ENCODE measurements at places on chromosomes 5 and 9.

DNA sequence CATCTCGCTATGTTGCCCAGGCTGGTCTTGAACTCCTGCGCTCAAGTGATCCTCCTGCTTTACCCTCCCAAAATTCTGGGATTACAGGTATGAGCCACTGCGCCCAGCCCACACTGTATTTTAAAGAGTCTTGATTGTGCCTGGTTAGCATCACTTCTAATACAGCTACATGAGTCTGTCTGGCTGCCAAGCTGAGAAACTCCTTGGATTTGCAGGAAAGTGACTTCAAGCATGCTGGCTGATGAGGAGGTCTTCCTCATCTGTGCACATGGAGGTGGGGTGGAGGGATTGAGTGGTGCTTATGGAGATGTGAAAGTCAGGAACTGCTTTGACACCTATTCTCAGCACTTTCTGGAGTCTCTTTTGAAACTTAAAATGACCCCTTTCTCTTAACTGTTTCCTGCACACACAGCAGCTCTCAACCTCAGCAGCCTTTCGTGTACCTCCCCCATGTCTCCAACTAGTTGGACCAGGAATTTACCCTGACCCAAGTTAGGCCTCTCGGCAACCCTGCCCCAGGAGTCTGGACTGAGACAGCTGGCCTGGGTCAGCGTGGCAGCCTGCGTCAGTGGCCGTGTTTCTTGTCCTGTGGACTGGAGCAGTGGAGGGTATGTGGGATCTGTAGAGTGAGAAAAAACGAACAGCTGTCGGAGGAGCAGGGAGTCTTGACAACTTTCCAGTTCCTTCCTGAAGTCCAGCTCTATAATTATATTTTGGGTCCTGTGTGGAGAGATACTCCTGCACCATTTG lies 72.5 kb downstream of the ACER2 start:
- DNase-seq: no peak

DNA sequence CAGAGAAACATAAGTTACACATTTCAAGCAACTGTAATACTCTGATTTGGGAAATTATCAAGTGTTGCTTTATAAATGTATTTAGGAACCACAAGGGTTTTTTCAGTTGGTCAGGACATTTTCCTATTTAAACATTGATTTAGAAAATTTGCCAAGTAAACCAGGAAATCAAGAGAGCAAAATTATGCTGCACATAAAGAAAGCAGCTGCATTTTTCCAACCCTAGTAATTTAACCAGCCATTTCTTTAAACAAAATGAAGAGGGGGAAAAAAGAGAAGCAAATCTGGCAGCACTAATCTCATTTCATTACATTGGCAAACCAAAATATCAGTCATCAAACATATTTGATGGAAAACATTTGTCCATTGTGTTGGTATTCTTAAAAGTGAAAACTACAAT lies 271.4 kb downstream of the TLE1 start:
- DNase-seq: no peak

DNA sequence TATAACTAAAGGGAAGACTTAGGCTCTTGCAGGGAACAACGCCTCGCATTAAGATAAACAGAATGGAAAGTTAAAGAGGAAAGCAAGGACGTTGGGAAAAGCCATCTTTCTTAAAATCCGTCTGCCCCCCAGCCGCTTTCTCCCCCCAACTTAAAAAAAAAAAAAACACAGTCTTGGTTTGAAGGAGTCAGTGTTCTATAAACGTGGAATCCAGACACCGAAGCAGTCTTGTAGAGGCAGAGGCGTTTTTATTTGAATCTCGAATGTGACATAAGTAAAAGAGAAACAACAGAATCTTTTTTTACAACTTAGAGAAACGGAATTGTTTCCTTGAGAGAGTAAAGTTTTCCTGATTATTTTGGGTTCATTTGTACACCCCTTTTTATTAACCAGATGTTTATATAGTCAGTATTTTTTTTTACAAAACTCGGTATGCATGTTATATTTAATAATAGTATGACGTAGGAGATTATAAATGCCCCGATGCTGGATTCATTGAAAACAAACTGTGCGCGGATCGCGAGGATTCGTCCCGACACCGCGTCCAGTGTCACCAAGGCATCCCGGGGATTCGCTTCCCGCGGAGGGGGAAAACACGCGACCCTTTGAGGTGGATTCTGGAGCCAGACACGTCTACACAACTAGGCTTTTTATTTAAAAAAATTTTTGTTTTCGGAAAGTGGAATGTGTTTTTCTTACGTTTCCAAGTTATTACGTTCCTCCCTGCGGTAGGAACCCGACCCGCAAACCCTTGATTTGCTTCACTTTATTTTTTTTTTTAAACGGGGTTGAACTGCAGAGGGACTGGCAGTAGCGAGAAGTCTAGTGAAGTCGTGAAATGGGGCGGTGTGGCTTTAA lies 6.7 kb downstream of the PTCH1 start:
- DNase-seq: no peak

- DNase-seq: no peak
Observed at GRCh38 chr5:59098743-59099142, 515.9 kb downstream of the RAB3C start.

DNA sequence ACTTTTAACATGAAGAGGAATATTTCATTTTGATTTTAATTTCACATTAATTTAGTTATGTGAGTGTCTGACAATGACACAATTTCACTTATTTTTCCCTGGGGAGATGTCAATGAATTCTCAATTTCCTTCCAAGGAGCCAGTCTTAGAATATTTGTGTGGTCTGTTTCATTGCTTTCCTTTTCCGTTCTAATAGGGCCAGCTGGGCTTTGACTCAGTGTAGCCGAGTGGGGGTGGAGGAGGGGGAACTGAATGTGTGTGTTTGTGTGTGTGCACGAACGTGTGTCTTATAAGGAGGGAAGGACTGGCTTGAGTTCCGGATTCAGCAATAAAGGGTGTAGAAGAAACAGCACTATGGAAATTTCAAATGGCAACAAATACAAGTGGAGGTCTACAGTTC lies 100.0 kb downstream of the BASP1 start:
- no peak for DNase-seq

- DNase-seq: no peak
Observed at GRCh38 chr9:96858018-96858573, 3.8 kb upstream of the ZNF782 start.

- no peak for DNase-seq
Observed at GRCh38 chr9:71966601-71967000, 55.2 kb downstream of the C9orf85 start.

GRCh38 chr9:23123048-23123632 lies 676.5 kb downstream of the DMRTA1 start:
- DNase-seq: no peak

- no peak for DNase-seq
Observed at GRCh38 chr5:133952729-133953567, 15.5 kb downstream of the C5orf15 start.

GRCh38 chr9:116274293-116274692 lies 120.7 kb downstream of the PAPPA start:
- DNase-seq: no peak

- no peak for DNase-seq
Observed at GRCh38 chr5:98993512-98993911, 64.7 kb upstream of the CHD1 start.

- DNase-seq: no peak
Observed at GRCh38 chr5:126093718-126094117, 329.5 kb upstream of the GRAMD2B start.

DNA sequence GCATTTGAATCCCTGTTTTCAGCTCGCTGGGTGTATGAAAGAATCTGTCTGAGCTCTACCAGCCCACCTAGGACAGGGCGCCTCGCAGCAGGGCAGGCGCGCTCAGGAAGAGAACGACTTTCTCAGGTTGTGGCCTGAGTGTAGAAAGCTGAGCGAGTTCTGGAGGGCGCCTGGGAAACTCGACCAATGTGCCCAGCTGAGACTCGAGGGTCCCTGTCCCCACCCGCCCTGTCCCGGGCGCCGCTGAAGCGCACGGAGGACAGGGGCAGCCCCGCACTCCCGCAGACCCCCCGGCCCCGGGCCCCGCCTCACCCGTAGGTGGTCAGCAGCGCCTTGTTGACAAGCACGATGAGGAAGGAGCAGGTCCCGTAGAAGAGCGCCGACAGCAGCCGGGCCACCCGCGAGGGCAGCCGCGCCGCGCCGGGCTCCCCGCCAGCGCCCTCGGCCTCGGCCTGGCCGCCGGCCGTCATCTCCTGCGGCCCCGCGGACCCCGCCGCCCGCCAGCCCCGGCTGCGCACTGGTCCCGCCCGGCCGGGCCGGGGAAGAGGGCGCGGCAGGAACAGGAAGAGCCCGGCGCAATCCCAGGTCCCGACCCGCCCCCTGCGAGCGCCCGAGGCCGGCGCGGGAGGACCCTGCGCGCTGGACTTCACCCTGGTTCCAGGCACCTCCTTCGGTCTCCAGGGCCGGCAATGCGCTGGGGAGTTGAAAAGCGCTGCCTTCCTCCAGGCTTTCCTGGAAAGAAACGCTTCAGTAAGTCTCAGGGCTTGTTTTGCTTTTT lies at the start of gene SLC35D2:
SLC35D2 (minus strand) TSS at position 547 of the 778 bp plus-strand sequence; CDS start at position 470, 77 bp downstream.
- DNase-seq: no peak

DNA sequence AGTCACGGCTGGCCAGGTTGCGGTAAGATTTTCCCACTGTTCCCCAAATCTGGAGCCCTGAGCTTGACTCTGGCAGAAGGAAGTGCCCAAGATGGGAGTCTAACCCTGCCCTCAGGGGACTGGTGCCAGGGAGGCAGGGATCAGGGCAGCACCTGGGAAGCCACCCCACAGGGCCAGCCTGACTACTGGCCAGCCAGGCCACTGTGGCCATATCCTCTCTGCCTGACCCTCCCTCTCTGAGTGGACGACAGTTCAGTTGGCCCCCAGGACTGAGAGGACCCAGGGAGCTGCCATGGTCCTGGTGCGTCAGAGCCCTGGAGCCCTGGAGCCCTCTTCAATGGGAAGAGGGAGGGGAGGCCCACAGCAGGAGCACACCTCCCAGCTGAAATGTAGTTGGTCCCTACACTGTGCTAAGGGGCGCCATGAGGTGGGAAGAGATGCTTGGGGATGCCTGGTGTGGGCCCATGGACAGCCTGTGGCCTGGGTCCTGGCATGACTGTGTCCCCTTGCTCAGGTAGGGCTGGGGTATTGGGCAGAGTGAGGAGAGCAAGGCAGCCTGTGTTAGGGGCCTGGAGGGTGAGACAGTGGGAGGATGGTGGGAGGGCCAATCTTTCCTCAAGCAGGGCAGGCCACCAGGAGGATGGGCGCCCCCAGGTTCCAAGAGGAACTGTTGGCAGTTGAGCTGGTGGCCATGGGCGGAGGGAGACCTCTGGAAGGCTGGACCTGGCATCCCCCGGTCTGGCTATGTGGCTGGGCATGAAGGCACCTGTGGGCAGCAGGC lies 81.1 kb downstream of the PHF2 start:
- no peak for DNase-seq

DNA sequence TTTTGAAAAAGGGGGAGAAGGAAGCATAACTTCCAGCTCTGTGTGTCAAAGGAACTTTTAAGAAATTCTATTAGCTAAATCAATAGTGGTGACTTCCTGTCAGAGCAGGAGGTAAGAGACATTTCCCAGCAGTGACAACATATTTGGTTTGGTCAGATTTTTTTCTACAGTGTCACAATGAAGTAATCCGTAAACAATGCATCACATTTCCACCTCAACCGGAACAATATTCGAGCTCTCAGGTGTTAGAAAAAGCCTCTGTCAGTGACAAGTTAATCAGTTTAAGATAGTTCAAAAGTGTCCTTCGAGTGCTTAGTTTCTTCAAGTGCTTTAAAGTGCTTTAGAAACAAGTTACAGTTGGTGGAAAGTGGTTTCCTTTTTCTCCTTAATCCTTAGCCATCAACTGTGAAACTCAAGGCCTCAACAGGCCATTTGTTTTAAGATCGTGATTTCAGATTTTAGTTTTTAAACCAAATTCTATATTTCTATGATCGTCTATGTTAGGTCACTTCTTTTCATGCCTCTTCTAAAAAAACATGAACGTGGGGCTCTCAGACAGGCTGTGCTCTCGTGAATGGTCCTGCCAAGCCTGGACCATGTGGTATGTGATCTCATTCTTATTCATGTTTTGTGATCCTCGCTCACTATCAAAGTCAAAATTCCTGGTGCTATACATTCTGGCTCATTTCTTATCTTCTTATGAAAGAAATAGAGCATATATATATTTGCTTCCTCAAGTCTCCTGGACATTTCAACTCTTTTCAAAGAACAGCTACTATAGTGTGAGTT lies 181.9 kb upstream of the HMHB1 start:
- DNase-seq: no peak

- DNase-seq: no peak
Observed at GRCh38 chr9:109939698-109940342, 159.8 kb downstream of the PALM2AKAP2 start.

- no peak for DNase-seq
Observed at GRCh38 chr5:61048534-61048933, 103.5 kb downstream of the NDUFAF2 start.

- DNase-seq: no peak
Observed at GRCh38 chr5:129909225-129909624, 5.0 kb downstream of the CHSY3 start.

GRCh38 chr9:122370303-122370702 lies 521 bp upstream of the PTGS1 start:
- DNase-seq: no peak

DNA sequence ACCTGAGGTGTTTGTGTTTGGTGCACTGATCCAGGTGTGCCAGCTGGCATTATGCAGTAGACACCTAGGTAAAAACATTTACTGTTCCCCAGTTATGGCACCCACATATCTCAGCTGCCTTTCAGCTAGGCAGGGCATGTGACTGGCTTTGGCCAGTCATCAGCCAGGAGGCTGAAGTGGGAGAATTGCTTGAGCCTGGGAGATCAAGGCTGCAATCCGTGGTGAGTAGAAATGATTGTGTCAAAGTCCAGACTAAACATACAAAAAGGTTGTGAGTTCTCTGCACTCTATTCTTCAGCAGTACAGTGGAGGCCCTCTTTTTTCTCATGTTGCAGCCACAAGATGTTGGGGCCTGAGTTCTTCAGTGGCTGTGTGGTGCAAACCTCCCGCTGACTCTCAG lies 3.2 kb upstream of the FBLL1 start:
- no peak for DNase-seq

GRCh38 chr9:31023847-31024246 lies 1360.6 kb upstream of the ACO1 start:
- no peak for DNase-seq

DNA sequence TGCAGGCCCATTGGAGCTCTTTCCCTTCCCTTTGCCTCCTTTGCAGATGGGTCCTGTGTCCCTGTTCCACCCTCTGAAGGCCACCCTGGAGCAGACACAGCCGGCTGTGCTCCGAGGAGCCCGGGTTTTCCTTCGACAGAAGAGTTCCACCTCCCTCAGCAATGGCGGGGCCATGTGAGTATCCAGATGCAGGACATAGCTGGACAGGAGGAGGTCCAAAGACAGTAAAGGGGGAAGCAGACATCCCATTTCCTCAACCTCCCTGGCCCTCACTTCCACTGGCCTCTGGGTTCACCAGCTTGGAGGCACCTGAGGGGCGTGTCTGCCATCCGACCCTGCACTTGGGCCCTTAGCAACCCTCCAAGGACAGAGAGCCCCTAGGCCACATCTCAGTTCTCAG lies 237.9 kb downstream of the CACNA1B start:
- no peak for DNase-seq

GRCh38 chr5:180736536-180736935 lies 3.3 kb downstream of the OR2Y1 start:
- no peak for DNase-seq

GRCh38 chr9:13568841-13569601 lies 289.5 kb upstream of the MPDZ start:
- DNase-seq: no peak

Data from stimulated activated CD8-positive, alpha-beta memory T cell treated with anti-CD3 and anti-CD28 coated beads, Interleukin-4, amount 100 ng/mL, for 1 hour (primary cell).